ENCODE measurements at places on chromosomes 11 and 22.
A peak's percentile ranks its signal among the peaks of the same experiment; 100 is the strongest.

DNA sequence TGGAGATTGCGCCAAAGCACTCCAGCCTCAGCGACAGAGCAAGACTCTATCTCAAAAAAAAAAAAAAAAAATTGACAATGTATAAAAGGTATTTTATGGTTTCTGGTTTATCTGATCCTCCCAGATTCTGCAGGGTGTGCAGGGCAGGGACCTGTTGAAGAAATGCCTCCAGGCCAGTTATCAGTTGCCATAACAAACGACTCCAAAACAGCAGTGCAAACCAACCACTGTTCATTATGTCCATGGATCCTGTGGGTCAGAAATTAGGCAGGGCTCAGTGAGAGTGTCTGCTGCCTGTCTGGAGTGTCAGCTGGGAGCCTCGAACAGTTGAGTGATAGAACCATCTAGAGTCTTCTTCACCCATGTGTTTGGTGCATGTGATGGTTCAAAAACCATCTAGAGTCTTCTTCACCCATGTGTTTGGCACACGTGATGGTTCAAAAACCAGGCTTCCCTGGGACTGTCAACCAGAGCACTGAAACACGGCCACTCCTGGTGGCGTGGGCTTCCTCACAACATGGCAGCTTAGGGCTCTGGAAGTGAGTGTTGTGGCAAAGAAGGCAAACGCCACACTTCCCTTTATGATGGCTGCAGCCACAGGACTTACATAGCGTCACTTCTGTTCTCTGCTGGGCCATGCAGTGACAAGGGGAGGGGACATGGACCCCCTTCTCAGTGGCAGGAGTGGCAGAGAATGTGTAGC, 115.1 kb upstream of the CRYBB3 start:
- peak; percentile 34 for DNase-seq

- DNase-seq = peak; percentile 56
These were observed 16.1 kb downstream of the CPT1A start for GRCh38 chr11:68825571-68825970.

DNA sequence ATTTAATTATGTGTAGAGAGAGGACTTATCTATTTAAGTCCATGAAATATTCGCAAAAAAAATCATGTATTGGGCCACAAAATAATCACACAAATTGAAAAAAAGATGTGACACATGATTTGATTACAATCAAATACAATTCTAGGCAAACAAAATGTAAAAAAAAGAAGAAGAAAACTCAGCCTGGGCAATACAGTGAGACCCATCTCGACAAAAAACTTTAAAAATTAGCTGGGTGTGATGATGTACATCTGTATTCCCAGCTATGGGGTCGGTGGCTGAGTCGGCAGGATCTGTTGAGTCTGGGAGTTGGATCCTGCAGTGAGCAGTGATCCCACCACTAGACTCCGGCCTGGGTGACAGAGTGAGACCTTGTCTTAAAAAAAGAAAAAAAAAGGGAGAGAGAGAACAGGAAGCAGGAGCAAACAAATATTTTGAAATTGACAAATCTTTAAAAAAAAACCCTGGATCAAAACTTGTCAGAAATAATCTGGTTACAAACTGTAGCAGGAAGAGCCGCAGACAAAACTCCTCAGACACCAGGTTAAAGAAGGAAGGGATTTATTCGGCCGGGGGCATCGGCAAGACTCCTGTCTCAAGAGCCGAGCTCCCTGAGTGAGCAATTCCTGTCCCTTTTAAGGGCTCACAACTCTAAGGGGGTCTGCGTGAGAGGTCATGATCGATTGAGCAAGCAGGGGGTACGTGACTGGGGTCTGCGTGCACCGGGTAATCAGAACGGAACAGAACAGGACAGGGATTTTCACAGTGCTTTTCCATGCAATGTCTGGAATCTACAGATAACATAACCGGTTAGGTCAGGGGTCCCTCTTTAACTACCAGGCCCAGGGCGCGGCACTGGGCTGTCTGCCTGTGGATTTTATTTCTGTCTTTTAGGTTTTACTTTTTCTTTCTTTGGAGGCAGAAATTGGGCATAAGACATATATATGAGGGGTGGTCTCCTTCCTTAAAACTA, 3.3 kb upstream of the TYMP start:
- no peak for DNase-seq

GRCh38 chr11:119785131-119785530, 56.1 kb upstream of the NECTIN1 start:
- no peak for DNase-seq

GRCh38 chr11:131601586-131601985, 231.2 kb downstream of the NTM start:
- no peak for DNase-seq

GRCh38 chr11:35035894-35036408, 103.0 kb upstream of the CD44 start:
- DNase-seq = peak; percentile 99

- peak; percentile 5 for DNase-seq
These were observed 84.6 kb upstream of the LDLRAD3 start for GRCh38 chr11:35859301-35859700.

DNA sequence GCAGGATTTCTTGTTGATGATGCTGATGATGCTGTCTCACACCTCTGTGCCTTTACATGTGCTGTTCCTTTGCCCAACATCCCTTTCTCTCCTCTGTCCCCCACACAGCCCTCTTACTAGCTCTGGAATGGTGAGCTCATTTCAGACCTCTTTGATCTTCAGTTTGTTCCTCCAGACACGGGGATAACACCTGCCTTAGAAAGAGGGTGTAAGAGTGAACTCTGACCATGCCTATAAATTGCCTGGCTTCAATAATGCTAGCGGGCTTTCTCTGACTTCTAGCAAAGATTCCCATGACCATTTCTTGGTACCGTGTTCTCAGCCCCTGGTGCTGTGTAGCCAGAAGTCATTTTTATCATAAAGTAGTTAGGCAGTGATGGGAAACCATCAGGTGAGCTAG, 55.9 kb upstream of the DRD2 start:
- no peak for DNase-seq

GRCh38 chr11:115502636-115503082, 1.6 kb downstream of the CADM1 start:
- DNase-seq = no peak

- DNase-seq = no peak
These were observed 42.4 kb downstream of the LIF start for GRCh38 chr22:30204015-30204741.

- DNase-seq = no peak
These were observed 5.1 kb downstream of the ARSA start for GRCh38 chr22:50622723-50623327.

DNA sequence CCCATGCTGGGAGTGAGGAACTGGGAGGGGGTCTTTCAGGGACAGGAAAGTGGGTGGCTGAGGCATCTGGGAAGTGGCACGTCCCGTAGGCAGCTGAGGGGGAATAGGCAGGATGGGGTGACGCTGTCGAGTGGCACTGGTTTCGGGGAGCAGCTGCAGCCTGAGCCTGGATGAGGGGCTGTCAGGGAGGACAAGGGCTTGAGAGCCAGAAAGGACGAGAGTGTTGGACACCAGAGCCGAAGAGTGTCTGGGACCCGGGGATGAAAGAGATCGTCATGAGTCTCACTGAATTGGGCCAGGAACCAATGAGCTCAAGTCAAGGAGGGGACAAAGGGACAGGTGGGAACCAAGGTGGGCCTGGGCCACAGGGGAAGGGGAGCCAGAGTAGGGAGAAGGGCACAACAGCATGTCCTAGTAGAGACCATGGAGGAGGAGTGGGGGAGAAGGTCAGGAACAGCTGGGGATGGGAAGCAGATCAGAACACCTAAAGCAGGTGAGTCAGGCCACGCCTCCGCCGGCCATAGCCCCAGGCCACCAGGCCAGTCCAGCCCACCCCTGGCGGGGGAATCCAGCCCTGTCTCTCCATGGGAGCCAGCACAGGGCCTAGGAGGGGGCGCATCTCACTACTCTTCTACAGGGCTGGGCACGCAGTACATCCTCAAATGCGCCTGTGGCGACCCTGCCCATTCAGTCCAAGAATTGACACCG, 4.2 kb downstream of the RAB3IL1 start:
- no peak for DNase-seq

- peak; percentile 69 for DNase-seq
These were observed 161.3 kb upstream of the UBASH3B start for GRCh38 chr11:122494221-122494620.

DNA sequence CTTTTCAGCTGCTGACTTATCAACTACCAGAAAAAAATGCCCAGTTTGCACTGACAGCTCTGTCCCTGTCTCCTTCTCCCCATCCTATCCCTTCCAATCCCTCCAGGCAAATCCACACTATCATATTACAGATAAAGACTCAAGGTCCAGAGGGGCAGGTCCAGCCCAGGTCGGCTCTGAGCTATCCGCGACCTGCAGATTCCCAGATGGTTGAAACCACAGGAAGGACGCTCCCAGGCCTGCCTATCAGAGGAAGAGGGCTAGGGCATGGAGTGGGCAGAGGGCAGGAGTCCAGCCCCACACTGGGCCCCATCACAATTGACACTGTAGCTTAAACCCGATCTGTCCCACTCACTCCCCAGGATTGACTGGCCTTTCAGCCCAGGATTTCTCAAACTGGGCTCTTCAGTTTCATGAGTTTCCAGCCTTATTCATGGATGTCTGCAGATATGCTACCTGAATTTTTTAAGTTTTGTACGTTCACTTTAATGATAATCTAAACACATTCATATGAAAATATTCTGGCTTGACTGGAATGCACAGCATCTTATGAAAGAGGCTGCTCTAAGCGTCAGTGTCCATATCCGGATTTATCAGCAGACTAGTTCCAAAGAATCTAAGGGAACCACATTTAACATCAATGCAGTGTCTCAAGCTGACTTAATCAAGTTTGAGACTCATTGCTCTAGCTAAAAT, 16.4 kb upstream of the FCHSD2 start:
- peak; percentile 52 for DNase-seq

Data from M059J (cell line).